ENCODE measurements at places on chromosomes 11 and 22.

DNA sequence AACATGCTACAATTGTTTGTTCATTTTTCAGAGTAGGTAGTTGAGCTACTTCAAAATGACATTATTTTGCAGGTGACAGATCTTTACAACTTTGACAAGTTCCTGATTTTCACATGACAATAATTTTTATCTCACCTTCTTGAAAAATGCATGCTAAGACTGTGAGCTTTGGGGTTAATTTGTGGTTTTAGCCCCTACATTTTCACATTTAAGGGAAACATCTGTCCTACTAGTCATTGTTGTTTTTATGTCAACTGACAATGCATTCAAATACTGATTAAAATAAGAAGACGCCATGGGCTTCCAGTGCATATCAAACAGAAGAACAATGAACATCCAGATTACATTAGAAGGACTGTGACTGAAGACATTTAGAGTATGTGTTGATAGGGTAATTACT lies 1470.8 kb upstream of the TENM4 start:
- no peak for DNase-seq

DNA sequence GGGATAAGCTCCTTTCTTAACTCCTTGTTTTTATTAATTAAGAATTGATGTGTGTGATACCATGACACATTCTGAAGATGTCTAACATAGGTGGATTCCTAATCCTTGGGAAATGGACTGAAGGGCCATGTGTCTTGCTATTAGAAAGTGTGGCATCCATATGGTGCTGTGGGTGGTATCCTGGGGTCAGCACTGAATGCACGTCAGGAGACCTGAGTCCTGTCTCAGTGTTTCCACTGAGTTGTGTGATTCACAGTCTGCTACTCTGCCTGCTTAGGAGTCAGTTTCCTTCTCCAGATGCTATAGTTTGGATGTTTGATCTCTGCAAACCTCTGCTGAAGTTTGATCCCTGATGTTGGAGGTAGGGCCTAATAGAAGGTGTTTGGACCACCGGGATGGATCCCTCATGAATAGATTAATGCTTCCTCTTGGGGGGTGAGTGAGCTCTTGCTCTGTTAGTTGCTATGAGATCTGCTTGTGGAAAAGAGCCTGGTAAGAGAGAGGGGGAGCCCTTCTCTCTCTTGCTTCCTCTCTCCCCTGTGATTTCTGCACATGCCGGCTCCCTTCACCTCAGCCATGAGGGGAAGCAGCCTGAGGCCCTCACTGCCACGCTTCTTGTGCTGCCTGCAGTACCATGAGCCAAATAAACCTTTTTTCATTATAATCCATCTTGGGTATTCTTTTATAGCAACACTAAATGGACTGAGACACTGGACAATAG lies 666.5 kb downstream of the NTM start:
- peak; percentile 38 for DNase-seq

DNA sequence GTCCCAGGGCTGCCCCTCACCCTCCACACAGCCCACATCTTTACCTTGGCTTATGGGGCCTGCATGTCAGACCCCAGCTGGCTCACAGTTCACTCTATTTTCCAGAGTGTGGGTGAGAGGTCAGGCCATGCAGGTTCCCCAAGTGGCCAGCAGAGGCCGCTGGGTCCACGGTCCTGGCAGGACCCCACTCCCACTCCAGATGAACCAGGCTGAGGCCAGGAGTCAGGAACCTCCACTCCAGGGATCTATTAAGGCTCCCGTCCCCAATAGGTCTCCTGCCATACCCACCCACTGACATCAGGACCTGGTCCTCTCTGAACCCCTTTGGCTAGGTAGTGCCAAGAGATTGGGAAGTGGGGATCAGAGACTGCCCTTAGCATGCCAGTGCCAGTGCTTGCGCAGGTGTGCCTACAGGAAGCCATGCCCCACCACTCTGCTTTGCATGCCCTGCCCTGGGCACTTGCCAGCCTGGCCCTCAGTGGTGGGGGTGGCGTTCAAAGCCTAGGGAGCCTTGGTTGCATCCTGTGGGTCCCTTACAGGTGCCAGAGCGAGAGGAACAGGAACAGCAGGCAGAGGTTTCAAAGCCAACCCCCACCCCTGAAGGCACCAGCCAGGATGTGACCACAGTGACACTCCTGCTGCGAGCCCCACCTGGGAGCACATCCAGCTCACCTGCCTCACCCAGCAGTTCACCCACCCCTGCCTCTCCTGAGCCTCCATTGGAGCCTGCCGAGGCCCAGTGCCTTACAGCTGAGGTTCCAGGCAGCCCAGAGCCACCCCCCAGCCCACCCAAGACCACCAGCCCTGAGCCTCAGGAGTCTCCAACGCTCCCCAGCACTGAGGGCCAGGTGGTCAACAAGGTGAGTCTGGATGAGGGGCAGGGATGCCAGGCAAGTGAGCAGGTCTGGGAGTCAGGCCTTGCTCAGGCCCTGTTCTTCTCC lies 8.3 kb downstream of the SMTN start:
- DNase-seq, result peak; percentile 74

DNA sequence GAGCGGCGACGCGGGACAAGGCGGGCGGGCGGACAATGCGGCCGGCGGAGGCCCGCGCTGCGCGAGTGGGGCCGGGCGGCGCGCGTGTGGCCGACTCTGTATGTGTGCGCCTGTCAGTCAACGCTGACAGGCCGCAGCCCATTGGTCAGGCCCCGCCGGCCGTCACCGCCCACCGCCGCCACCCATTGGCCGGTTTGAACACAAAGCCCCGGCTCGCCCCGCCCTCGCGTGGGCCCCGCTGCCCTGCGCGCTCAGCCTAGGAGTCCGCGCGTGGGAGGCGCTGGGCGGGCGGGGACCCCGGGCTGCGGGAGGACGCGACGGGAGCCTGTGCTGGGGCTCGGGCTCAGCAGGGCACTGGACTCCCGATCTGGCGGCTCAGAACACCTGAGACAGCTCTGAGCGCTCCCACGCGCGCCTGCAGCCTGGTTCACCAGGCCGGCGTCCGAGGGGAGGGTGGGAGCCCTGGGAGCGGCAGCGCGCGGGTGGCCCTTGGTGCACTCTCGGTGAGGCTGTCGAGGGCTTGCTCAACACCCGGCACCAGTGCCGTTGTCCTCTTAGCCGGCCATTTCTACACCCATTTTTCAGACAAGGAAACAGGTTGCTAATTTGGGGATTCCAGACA lies at the start of gene SUN2:
TSS of gene SUN2 (minus strand) at position 88 of the 622 bp plus-strand sequence. CDS start 3,370 bp downstream, outside the sequence.
- peak; percentile 86 for DNase-seq

DNA sequence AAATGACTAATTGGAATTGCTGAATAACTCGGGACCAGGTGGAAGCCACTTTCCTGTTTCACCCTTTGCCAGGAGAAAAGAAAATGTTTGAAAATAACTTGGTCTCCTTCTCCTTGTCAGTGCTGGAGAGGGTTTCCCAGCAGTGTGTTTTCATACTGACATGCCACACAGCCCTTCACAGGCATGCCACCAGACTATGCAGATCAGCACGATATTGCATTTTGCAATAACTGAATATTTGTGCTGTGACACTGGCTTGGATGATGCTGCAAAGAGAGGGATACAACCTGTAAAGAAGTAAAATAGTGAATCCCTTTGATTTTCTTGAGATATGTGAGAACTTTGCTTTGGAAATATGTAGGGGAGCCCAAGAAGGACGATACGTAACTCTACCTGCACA lies 200.0 kb upstream of the NAV2 start:
- peak; percentile 15 for DNase-seq

DNA sequence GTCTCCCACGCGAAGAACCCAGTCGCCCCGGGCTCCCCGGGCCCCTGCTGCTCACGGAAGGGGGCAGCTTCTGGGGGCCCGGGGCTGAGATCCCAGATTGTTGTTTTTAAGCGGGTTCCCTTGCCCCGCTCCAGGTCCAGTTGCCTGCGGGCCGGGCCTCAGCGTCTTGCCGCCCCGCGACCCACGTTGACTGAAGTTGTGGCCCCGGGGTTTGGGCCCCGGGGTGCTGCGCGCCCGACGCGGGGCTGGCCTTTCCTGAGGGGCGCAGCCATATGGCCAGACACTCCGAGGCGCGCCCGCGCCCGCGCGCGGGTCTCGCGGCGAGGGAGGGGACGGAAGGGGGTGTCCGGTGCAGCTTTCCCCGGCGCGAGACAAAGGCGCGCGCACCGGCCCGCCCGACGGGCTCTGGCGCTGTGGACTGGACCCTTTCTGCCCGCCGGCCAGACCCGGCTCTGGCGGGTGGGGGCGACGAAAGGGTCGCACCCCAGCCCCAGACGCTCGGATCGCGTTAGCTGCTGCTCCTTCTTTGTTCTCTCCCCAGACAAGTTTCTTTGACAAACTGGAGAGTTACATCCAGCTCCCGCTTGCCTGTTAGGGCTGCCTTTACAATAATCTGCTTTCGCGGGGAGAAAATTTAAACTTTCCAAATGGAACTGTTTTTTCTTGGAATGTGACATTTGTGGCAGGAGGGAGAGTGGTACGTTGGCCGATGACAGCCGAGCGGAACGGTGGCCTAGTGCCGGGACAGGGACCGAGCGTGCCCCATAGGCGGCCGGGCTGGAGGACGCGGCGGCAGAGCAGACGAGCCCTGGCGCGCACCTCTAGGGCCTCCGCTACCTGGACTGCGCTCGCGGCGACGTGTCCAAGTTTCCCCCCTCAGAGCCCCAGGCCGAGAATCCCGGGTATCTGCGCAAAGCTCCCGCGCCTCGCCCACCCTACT lies 716 bp downstream of the AMOTL1 start:
- peak; percentile 74 for DNase-seq

DNA sequence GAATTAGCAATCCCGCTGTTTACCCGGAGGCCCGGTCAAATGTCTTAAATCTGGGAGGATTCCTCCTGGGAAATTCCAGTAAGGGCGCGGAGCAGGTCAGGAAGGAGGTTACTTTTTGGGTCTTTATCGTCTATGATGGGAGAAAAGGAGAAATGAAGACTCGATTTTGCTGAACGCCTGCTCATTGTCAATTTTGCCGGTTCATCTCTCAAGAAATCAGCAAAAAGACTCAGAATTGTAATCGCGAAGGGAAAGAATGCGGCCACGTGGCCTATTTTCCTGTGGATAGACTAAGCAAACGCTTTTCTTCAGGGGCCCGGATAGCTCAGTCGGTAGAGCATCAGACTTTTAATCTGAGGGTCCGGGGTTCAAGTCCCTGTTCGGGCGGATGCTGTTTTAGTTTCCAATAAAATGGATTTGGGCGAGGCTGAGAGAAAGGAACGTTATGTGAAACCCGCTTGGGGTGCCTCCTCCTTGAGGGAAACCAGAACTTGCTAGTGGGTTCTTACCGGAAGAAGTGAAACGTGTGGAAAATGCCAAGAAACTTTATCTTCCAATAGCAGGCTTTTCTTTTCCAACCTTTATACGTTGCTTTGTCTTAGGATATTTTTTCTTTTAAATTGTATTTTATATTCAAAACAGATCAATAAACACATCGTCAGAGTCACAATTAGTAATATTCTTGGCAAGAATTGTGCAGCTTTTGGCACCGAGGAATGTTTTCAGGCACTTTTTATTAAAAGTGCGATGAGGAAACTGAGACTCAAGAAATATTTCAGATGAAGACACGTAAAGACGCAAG lies 45.0 kb downstream of the OR4D9 start:
- DNase-seq, result peak; percentile 94

DNA sequence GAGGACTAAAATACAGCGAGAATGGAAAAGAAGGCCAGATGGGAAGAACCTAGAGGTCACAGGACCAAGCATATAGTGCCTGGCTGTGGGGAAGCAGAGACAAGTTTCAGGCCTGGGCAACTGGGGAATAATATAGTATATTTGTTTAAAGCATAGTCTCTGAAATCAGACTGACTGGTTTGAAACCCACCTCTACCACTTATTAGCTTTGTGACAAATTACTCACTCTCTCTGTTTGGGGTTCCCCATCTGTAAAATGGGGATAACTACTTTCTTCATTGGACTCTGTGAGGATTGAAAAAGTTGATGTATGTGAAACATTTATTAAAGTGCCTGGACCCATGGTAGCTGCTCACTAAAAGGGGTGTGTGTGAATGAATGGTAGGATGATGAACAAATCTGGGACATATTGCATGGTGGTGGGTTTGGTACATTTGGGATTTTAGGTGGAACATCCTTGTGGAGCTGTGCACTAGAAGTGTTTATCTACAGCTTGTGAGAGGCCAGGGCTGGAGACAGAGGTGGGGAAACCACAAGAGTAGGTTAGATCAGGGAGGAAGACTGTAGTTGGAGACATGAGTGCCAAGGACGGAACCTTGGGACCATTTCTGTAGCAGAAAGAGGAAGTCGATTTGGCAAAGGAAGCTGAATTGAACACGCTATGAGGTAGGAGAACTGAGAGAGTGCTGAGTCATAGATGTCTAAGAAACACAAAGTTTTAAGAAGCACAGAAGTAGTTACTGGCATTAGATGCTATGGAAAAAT lies 52.6 kb downstream of the SWAP70 start:
- DNase-seq, result peak; percentile 51

DNA sequence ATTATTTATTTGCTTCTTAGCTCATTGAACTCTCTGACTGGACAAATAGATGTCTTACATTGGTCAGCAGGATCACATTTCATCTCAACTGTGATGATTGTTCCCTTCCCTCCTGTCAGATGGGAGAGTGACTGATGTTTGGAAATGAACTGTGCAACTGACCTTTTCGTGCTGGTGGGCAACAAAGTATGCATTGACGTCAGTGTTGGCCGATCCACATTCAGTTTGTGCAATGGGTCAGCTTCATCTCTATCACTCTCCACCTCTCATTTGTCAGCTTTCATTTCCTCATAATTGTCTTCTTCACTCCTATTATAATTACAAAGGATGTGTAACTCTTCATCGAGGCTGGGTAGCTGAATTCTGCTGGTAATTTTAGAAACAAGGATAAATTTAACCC lies 71.3 kb downstream of the PPP2R1B start:
- peak; percentile 67 for DNase-seq

GRCh38 chr11:110797453-110797852 lies 85.2 kb upstream of the ARHGAP20 start:
- DNase-seq, result no peak

- DNase-seq, result no peak
These were observed 2.8 kb downstream of the ARSA start for GRCh38 chr22:50625131-50625567.

GRCh38 chr11:126113515-126113957 lies 50.9 kb upstream of the CDON start:
- DNase-seq, result peak; percentile 95

Data from foreskin fibroblast (primary cell).